Left ventricle myocardium inferior (tissue), 1 donor: ENCODE measurements at places on chromosomes 1 and 21. TPM values are rescaled to one million over a fixed set of nuclear protein-coding genes. Genes with fewer than 3 reads are reported as not detected.

The GBP3 gene
- total RNA-seq, result 7.9 TPM

The SNAPIN gene
- 67.0 TPM for total RNA-seq

The CTTNBP2NL gene
- 14.3 TPM for total RNA-seq

The STPG1 gene
- total RNA-seq, result 4.9 TPM

The LMX1A gene
- total RNA-seq, result 0.11 TPM
